ENCODE measurements at places on chromosomes 7 and 10. TPM values are rescaled to one million over a fixed set of nuclear protein-coding genes. Genes with fewer than 3 reads are reported as not detected.

ZNF316 gene
- 72.6 TPM for total RNA-seq

PLCE1 gene
- total RNA-seq: not detected

CD36 gene
- 1.3 TPM for total RNA-seq

CPVL gene
- not detected for total RNA-seq

PRLHR gene
- total RNA-seq: not detected

TLX1 gene
- total RNA-seq: not detected

SNX10 gene
- 33.6 TPM for total RNA-seq

C10orf67 gene
- total RNA-seq: not detected

All from B cell (primary cell).